ENCODE measurements at places on chromosomes 16 and 17.
A peak's percentile ranks its signal among the peaks of the same experiment; 100 is the strongest.

DNA sequence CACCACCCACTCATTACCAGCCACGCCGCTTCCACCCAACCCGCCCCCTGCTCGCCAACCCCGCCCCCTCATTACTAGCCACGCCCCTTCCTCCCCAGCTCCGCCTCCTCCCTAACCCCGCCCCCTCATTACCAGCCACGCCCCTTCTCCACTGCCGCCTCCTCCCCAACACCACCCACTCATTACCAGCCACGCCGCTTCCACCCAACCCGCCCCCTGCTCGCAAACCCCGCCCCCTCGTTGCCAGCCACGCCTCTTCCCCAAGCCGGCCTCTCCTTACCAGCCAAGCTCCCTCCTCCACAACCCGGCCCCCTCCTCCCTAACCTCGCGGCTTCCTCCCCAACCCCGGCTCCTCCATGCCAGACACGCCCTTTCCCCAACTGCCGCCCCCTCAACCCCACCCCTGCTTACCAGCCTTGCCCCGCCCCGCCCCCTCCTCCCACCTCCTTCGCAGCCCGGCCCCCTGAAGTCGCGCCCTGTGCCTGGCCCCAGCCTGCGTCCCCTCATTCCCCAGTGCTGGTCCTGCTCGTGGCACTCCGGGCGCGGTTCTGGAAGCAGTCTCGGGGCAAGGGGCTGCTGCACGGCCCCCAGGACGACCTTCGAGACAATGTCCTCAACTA lies 7.3 kb downstream of the SLC22A31 start:
- no peaks in the 10 kb centered on the region for H3K36me3 ChIP-seq
- H3K27me3 ChIP-seq, result no peaks in the 10 kb centered on the region
- peak; percentile 89 for DNase-seq
- no peak overlapping the region for H3K27ac ChIP-seq
- peaks cover 21% of the 10 kb centered on the region for H3K4me1 ChIP-seq
- no peak overlapping the region for H3K4me3 ChIP-seq

DNA sequence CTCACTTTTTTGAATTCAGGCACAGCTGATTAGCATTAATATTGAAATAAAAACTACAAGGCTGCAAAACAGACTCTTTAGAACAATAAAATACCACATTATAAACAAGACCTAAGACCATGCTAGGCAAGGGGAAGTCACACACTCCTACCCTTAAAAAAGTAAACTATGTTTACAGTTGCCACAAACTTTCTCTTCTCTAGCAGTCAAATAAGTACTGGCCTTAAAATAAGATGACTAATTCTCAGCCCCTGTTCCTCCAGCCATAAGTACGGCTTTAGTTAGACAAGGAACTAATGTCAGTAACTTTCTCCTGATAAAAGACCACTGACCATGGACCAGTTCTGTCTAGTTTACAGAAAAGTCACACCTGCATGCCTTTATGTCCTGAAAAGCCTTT lies 19.5 kb upstream of the CPHXL start:
- H3K36me3 ChIP-seq, result no peaks in the 10 kb centered on the region
- no peak overlapping the region for H3K27ac ChIP-seq
- H3K27me3 ChIP-seq, result no peaks in the 10 kb centered on the region
- H3K4me1 ChIP-seq, result no peaks in the 10 kb centered on the region
- no peak for DNase-seq
- H3K4me3 ChIP-seq, result no peak overlapping the region

DNA sequence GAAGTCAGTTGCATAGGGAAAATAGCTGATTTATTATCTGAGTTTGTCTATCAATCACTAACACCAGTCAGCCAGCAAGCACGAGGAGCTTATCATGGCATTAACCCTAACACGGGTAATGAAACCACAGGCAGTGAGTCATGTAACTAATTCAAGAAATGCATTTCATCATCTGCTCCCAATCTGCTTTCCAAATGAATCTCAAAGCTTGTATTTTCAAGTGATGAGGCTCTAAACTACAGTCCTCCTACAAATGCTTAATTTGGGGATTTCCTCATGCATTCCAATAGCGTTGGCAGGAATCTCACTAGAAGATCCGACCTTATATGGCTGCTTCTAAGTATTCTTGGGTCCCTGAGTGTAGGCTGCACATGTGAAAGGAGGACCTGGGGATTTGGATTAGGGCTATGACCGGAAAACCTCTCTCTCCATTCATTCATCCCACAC lies 118.4 kb upstream of the HSBP1 start:
- peak; percentile 50 for DNase-seq
- no peak overlapping the region for H3K27ac ChIP-seq
- H3K4me1 ChIP-seq, result no peaks in the 10 kb centered on the region
- no peak overlapping the region for H3K4me3 ChIP-seq
- H3K36me3 ChIP-seq, result no peaks in the 10 kb centered on the region
- H3K27me3 ChIP-seq, result no peaks in the 10 kb centered on the region

GRCh38 chr16:65671071-65671470 lies 549.2 kb upstream of the CDH11 start:
- no peaks in the 10 kb centered on the region for H3K4me1 ChIP-seq
- peak; percentile 33 for DNase-seq
- no peak overlapping the region for H3K27ac ChIP-seq

GRCh38 chr17:78529251-78529650 lies 47.9 kb downstream of the DNAH17 start:
- H3K36me3 ChIP-seq, result no peaks in the 10 kb centered on the region
- no peak overlapping the region for H3K27ac ChIP-seq
- no peak overlapping the region for H3K4me3 ChIP-seq
- no peak for DNase-seq
- no peaks in the 10 kb centered on the region for H3K4me1 ChIP-seq
